ENCODE measurements at places on chromosomes 5 and 9.

GRCh38 chr5:157362502-157362901, 96.6 kb downstream of the CYFIP2 start:
- DNase-seq: no peak

DNA sequence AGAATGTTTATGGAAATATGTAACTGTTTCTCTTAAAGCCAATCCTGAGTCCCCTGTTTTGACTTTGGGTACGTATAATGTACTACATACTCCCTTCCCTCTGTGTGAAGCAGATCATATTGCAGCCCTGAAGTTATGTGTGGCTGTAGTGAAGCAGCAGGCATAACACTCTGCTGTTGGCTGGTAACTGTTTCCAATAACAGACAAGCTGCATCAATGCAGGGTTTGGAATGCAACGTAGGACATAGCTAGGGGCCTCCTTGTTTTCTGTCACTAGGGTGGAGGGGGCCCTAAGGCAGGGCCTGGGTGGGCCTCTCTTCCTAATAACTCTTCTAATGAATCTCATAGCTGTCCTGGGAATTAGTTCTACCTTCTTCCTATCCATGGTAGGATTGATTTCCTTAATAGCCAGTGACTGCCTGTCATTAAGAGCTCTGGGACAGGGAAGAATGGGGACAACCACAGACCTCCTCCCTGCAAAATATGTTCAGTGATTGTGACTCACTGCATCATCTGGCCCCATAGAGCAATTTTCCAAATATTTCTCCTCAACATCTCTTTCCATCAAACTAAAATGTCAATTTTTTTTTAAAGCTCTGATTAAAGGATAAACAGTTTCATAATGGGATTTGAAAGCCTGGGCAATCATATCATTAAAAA, 129.6 kb upstream of the HMHB1 start:
- DNase-seq: no peak

GRCh38 chr5:28542987-28543386, 1504.6 kb upstream of the CDH9 start:
- peak; percentile 17 for DNase-seq

GRCh38 chr5:120396186-120396585, 67.9 kb upstream of the PRR16 start:
- no peak for DNase-seq
